ENCODE measurements at places on chromosomes 7 and 10.

DNA sequence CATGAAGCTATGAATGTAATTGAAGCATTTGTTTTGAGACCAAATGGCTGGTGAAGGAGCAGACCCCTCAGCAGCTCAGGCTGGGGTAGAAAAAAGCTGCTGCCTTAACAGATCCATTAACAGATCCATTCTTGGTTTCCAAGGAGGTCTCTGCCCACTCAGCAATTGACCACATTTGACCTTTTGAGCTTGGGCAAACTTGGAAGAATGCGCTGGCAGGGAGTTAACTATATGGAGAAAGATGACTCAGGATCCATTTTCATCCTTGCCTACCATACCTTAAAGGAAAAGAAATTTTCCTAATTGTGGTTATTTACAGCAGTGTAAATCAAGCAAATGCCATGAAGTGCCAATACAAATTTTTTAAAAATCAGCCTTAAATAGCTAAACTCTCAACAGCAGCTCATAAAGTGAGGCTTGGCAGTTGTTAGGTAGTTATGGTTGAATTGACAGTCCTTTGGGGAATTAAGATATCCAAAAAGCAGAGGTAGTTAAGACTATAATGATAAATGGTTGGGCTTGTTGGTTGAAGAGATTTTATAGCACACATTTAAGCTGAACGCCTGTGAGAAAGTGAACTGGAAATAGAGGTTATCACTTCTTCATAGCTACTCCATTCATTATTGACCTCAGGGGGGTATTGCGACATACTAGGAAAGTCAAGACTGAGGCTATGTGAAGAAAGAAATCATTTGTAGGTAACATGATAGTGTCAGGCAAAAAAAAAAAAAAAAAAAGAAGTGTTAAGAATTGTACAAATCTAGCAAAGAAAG lies 83.9 kb downstream of the MKX start:
- no peak for DNase-seq

DNA sequence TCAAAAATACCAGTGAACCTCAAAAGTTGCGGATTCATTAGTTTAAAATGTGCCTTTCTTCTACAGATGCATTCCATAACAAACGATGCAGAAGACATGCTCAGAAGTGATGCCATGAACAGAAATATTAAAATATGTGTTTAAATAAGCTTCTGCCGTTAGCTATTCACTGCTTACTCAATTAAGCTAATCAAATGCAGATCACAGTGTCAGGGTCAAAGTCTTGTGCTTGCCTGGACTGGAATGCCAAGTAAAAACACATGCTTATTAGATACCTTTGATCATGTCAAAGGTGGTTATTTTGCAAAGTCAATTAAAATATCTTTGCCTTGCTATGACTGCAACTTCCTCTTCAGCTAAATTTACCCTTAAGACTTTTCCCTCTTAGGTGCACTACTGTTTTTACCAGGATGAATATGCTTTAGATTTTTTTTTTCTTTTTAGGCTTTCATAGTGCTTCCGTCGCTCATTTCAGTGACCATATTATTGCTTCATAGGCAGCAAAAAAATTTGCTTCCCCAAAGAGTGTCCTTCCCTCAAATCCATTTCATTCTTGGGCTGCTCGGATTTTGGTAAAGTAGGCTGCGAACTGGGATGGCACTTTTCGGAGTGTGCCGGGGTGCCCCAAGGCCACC lies 905 bp downstream of the ASB13 start:
- no peak for DNase-seq

DNA sequence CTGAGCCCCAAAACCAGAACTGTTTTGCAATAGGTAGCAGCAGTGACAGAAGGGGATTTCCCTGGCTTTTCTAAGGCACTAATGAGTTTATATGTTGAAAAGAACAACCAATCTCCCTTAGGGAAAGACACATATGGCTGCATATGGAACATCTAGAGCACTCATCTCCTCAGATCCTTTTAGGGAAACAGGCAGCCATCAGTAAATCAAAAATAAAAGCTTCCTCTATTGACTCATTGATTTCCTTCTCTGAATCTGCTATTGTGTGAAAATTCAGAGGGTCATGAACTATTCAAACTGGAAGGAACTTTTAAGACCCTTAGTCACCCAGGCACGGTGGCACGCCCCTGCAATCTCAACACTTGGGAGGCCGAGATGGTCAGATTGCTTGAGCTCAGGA lies 110.9 kb upstream of the NANOS1 start:
- no peak for DNase-seq

- no peak for DNase-seq
Measured at GRCh38 chr7:44898039-44898438, 12.7 kb upstream of the PURB start.

GRCh38 chr10:25989951-25990350 lies 55.9 kb downstream of the MYO3A start:
- DNase-seq: no peak

DNA sequence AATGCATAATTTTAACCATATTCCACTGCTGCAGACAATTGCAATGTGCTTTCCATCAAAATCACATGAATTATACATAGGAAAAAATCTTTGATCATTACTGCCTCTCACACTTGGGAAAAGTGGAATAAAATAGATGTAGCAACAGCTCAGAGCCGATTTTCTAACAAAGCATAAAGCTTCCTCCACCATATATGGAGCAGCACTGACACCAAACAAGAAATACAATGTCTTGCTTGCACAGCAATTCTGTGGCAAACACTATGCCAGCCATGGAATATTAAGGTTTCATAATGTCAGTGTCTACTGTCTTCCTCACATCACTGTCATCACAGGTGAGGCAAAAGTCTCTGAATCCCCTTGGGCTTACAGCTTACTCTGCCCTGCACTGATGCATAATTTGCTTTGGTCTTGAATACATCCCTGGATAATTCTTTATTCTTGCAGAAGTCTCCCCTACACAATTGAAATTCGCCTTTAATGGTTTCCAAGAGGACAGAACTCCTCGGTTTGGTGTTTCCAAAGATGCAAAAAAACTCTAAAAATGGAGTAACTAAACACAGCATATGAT lies 198.5 kb downstream of the CACNA2D1 start:
- DNase-seq: no peak
